ENCODE measurements at places on chromosomes 3 and 15.

DNA sequence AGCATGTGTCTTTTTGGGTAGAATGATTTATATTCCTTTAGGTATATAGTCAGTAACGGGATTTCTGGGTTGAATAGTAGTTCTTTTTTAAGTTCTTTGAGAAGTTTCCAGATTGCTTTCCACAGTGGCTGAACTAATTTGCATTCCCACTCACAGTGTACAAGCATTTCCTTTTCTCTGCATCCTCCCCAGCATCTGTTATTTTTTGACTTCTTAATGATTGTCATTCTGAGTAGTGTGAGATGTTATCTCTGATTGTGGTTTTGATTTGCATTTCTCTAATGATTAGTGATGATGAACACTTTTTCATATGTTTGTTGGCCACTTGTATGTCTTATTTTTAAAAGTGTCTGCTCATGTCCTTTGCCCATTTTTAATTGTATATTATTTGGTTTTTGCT is 337.6 kb downstream of the EFHB start:
- no peak for DNase-seq

DNA sequence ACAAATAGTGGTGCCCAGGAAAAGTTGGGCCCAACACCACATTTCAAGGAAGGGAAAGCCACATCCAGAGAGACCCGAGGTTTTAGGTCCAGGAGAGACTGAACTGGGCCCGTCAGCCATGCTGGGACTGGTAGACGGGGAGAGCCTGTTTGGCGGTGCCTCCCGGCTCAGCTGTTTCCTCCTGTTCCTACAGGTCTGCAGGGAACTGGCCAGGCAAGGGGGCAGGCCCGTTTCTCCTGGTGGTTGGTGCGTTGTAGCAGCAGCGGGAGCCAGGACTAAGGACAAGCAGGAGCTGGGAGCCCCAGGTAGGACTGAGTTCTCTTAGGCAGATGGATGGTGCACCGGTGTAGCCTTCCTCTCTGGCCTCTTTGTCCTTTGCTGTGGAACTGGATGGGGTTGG is 3.9 kb downstream of the PRKCD start:
- DNase-seq = no peak

- no peak for DNase-seq
Measured at GRCh38 chr15:41490355-41490754, 3.3 kb upstream of the ITPKA start.

GRCh38 chr3:16203031-16203430 is 28.6 kb downstream of the GALNT15 start:
- DNase-seq = no peak

DNA sequence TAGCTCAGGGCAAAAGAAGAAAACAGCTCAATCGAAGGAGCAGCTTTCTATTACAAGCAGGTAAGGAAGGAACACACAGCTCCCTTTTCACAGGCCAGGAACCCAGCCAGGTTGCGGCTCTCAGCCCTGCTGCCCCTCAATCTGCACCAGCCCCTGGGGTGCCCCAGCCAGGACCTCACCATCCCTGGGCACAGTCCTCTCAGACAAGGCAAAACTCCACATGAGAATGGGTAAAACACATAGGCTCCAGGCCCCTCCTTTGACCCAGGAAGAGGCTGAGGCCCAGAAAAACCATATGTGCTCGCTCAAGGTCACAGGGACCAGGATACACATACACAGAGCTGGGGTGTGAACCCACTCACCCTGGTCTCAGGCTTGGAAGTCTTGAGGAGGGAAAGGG is 178.7 kb upstream of the TLE3 start:
- DNase-seq = no peak

DNA sequence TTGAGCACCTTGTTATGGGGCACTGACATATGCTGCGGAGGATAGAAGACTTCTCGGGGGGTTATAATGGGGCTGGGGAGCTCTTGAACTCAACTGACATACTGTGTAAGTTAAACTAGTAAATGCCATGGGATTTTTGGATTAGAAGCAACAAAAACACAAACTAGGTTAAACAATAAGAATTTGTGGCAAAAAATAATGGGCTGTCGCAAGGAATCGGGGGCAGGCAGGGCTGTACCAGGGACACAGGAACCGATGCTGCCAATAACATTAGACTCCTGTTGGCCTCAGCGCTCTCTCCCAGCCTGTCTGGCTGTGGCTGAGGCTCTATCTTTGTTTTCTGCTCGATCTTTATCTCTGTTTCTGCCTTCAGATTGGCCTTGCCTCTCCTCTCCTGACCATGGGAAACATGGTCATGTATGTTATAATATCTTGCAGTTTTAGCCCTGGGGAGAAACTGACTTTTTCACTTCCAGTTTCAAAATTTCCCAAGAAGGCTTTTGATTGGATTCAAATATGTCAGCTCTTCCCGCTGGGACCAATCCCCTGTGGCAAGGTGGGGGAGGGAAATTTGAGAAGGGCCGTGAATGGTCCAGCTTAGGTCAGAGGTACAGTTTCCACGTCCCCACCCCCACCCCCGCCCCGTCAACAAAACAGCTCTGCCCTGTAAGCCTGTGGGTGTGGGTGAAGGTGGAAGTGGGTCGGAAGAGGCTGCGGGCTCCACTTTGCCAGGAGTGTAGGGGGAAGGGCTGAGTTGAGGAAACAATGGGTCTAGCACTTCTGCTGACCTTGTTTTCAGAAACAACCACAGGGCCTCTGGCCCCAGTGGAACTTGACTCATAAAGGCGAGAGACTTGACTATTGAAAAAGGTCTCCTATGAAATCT is 161.1 kb upstream of the TBL1XR1 start:
- DNase-seq = no peak

DNA sequence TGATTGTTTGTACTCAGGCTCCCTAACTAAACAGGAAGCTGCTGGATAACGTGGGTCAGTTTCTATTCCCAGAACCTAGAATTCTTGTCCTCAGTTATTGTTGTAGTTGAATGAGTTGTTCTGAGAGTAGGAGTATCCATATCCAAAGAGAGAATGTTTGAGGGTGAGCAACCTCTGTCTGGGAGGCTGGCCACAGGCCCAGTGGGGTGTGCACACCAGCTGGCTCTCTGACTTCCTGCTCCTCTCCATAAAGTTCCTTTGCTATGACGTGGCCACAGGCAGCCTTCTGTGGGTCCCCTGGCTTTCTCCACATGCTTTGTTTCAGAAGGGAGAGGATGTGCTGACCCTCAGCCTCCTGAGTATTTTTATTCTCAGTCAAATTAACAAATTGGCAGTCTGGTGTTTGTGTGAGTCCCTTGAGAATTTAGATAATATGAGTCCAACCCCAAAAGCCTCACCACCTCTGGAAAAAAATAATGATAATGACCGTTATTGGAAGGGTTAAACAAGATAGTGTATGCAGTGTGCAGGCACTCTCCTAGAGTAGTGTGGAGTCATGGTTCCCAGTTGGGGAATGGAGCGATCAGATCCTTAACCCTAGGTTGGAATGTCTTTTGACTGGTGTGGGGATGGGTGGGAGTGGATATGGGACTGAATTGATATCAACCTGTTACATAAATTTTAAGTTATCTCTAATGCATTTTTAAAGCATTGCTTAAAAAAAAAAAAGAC is 47.6 kb upstream of the MED12L start:
- DNase-seq = no peak

GRCh38 chr3:163605915-163606314 is 1472.4 kb downstream of the SI start:
- DNase-seq = no peak

DNA sequence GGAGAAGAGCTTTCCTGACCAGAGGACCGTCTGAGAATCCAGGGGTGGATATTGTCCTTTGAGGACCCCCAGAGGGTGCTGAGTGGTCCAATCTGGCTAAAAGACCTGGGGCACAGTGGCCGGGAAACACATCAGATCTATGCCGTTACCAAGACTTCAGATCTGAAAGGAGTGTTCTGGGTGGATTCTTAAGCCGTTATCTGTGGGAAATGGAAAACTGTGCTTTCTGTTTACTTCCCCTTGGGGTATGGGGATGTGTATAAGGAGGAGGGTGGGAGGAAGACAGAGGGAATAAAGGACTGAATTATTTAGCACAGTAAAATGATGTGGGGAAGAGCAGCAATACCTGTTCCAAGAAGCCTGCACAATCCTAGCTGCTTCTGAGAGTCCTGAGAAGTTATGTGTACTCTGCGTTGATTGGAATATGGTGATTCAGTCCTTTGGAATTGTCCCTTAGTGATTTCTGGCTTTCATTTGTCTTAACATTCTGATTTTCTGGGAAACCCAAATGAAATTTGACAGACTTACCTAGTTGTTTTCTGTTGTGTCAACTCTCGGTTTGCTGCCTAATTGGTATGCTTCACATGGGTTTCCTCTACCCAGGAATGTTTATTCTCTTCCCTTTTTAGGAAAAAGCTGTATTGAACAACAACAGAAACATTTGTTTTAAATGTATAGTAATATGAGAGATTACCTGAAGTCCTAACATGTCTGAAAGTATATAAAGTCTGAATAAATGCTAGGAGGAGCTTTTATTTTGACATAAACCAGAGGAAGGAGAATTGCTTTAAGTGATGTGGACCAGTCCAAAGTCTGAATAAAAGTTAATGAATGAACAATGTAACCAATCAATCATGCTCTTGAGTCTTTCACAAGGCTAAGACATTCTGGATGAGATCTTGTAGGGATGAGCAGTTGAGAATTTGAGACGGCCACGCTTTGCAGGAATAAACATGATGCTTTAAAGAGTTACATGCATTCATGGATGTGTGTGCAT is 427.1 kb upstream of the C2CD4B start:
- DNase-seq = no peak

GRCh38 chr3:115804200-115804599 is 180.9 kb downstream of the GAP43 start:
- no peak for DNase-seq

GRCh38 chr3:177158461-177158860 is 38.8 kb downstream of the TBL1XR1 start:
- DNase-seq = no peak

GRCh38 chr3:72323773-72324172 is 524.5 kb downstream of the SHQ1 start:
- no peak for DNase-seq

GRCh38 chr15:78225783-78226541 is 8.4 kb downstream of the ACSBG1 start:
- no peak for DNase-seq

GRCh38 chr3:58296843-58297242 is 9.2 kb upstream of the RPP14 start:
- no peak for DNase-seq

DNA sequence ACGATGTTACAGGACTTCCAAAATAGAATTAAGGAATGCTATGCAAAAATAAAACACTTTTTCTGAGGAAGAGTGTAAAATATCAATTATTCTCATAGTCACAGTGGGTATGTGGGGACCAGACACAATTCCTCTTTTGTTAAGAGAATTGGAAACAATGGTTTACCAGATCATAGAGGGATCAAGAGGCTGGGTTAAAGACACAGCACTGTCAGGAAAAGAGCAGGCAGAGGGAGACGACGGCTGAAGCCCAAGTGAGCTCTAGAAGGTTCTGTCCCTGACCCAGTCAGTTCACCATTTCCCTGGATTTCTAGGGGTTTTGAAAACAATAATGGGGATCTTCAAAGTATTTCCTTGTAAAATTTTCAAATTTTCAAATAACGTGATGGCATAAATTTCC is 54.0 kb upstream of the POLR2M start:
- DNase-seq = no peak

- DNase-seq = no peak
Measured at GRCh38 chr3:71951361-71951760, 166.4 kb upstream of the PROK2 start.

- no peak for DNase-seq
Measured at GRCh38 chr3:127158614-127159229, 34.2 kb upstream of the PRR23E start.

GRCh38 chr3:61730577-61731231 is 169.3 kb downstream of the PTPRG start:
- DNase-seq = no peak

- DNase-seq = no peak
Measured at GRCh38 chr3:123411340-123412040, 37.4 kb downstream of the ADCY5 start.

GRCh38 chr15:40258544-40258943 is 19.7 kb downstream of the PAK6 start:
- no peak for DNase-seq

DNA sequence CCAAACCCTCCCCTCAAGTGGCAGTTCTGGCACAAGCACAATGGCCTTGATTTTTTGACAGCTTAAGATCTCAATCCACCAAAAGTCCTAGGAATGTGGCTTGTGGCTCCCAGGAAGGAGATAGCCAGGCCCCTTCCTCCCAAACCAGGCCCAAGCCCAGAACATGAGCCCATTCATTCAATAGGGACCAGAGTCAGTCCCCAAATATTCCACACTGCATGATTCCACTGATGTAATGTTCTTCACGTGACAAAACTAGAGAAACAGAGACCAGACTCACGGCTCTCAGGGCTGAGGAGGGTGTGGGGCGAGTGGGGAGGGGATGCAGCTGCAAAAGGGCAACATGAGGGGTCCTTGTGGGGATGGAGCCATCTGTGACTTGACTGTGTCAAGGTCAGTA is 25.5 kb downstream of the ABTB1 start:
- no peak for DNase-seq

DNA sequence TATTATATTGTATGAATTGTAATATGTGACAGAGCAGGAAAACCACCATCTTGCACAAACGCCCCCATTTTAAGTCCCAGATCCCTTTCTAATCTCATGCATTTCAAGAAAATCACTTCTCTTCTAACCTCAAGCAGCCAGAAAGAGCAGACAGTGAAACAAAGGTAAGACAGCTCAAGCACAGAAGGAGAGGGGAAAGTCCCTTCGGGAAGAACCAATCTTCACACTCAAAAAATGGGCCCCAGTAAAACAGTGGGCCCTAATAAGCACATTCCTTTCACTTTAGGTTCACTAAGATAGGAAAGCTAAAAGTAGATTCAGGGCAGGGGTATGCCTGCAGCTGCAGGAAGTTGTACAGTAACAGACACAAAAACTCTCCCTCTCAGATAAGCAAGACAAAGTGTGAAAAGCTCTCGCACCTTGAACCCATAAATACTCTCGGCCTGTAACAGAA is 1268.7 kb downstream of the SI start:
- DNase-seq = no peak

DNA sequence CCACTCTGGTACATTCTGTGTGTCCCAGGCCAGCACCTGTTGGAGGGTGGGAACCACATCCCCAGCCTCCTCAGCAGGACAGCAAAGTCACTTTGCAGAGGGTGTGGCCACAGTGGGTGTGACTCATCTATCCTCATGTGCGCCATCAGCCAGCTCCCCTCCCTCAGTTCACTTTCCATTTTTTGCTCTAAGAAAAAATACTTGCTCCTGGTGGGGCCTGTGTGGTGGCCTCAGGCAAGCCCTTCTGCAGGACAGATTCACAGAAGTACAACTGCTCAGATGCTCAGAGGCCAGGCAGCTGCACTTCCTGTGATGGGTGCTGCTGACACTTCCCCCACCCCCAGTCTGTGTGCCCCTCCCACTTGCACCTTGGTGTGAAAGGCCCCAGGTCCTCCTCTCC is 78.3 kb upstream of the ALDH1L1 start:
- no peak for DNase-seq
